ENCODE measurements at places on chromosomes 5 and 9.

GRCh38 chr5:50733741-50734140, 67.3 kb downstream of the PARP8 start:
- DNase-seq = no peak

- DNase-seq = no peak
These were observed 294.5 kb upstream of the TAS2R1 start for GRCh38 chr5:9924614-9925013.

DNA sequence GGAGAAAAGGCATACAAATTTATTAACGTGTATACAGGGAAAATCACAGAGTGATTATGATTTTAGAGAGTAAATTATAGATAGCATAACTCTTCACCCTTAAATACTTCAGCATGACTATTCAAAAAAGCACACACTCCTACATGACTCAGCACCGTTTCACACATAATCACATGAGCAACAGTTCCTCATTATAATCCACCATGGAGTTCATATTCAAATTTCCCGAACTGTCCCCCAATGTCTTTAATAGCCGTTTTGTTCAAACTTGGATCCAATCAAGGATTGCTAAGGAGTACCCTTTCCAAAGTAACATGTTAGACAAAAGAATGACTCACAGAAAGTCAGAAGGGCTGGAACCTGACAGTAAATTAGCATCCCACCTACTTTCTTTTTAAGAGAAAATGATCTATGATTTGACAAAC, 32.1 kb downstream of the RAPGEF1 start:
- no peak for DNase-seq

- DNase-seq = no peak
These were observed 202.5 kb downstream of the PAX5 start for GRCh38 chr9:36831381-36832161.

GRCh38 chr9:34927061-34927460, 31.0 kb upstream of the PHF24 start:
- no peak for DNase-seq

DNA sequence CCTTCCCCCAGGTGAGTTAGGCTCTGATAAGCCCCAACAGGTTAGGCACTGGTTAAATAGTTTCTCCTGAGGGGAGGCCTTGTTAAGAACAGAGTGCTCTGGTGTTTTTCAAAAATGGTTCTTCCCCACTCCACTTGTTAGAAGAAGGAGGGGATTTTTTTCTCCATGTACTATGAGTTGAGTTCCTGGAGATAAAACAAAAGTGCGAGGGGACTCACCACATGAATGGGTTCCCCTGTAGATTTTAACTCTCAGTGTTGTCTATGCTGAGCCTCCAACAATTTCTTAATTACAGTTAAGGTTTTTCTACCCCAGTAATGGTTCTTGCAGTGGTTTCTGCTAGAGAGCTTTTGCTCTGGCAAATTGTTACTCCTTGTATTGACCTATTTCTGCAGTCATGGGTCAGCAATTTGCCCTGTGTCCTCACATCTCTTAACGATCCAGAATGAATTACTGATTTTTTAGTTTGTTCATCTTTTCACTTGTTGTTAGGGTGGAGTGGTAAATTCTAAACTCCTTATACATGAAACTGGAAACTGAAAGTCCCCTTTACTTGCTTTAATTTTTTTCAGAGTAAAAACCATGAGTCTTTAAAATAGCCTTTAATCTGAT, 44.4 kb downstream of the SCAMP1 start:
- no peak for DNase-seq

DNA sequence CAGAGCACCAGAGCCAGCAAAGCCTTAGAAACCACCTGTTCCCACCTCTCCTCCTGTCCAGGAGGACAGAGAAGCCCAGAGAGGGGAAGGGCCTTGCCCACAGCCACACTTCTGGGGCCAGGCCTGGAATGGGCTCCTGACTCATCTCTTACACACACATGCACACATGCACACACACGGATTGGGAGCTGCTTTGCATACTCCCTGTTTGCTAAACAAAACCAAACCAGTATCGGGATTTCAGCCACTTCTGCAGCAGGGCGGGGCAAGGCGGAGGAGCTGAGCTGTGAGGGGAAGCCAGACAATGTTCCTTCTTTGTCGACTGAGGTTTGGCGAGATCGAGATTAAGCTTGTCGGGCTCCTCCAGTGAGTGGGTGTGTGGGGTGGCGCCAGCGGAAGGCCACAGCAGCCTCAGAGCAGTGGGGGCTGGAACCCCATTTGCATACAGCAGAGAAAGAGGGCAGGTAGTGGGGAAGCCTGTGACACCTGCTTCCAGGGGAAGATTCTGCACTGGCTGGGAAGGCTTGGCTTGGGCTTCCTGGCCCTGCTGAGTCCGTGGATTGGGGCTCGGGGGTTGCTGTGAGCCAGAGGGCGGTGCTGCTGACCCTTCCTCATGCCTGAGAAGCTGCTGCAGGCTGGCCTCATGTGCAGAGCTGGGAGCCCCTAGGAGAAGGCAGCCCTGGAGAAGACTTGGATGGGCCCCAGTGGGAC, 16.1 kb downstream of the GFI1B start:
- DNase-seq = no peak

GRCh38 chr5:127072861-127073846, at the start of gene C5orf63:
Gene C5orf63 (minus strand): TSS chr5:127073502. CDS start chr5:127058995, 14,507 bp downstream.
- DNase-seq = peak; percentile 13

DNA sequence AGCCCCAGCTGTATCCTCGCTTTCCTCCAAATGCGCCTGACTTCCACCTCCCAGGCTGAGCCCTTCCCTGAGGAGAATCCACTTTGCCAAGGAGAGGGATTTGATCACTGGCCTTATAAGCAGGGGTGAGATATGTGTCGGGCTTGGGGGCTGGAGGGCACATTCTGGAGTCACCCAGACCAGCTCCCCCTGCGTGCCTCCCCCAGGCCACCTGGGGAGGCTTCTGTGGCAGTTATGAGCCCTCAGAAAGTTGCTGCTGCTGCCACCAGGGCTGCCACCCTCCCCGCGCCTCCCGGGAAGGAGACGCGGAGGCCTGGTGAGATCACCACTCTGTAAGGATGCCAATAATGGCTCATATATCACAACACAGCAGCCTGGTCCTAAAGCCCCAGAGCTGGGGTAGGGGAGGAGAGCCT, 211.5 kb downstream of the PAPPA start:
- DNase-seq = no peak

DNA sequence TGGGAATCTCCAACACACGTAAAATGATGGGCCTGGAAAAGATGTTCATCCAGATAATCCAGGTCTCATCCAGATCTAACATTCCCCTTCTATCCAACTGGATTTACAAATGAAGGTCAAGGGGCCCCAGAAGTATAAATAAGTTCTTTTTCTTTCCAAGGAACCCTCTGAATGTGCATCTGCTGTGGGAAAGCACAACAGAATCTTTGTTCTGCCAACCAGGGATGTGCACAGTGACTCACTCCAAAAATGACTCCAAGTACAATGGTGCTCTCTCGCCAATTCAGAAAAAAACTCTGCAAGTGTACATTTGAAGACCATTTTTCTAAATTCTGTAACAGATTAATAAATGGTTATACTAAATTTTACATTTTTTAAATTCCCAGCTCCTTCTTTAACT, 12.4 kb downstream of the RAPGEF6 start:
- no peak for DNase-seq

DNA sequence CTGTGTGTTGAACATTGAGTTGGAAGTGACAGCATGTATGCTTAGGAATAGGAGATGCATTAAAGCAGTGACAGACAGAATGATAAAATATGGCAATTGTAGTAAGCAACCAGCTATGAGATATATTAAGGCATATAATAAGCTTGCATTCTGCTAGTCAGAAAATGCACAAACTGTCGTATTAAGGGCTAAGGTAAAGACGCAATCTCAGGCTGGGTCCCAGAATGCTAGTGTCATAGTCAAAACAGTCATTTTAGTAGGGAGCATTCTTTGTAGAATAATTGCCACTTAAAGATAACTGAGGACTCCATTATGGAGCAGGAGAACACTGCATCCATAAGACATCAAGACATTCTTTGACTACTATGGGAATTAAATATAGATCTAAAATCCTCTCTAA, 1369.7 kb upstream of the C9orf72 start:
- DNase-seq = no peak

- no peak for DNase-seq
These were observed 58.8 kb upstream of the GGTA1 start for GRCh38 chr9:121558473-121558872.

DNA sequence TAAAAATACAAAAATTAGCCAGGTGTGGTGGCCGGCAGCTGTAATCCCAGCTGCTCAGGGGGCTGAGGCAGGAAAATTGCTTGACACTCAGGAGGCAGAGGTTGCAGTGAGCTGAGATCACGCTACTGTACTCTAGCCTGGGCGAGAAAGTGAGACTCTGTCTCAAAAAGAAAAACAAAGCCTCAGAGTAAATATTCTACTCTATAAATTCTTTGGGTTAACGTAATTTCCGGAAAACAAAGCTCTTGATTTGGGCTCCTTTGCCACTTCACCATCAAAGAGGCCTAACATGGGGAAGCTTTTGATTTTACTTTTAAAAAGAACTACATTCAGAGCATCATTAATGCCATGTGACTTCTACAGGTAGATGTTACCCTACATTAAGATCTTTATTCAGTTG, 103.1 kb downstream of the SERINC5 start:
- DNase-seq = no peak

DNA sequence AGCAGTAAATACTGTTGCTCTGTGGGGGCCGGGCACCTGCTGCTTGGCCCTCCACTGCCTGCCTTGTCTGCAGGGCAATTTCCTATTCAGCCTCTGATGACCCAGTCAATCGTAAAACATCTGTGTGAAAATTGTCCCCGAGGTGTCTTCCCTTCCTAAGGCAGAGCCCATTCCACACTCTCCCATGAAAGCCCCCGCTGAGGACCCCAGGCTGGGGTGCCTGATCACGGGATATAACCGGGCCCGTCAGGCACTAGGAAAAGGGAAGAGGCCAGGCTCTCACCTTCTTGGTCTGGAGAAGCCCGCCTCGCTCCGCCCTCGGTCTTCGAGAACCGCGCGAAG, 27.2 kb upstream of the SCGB3A1 start:
- DNase-seq = no peak

DNA sequence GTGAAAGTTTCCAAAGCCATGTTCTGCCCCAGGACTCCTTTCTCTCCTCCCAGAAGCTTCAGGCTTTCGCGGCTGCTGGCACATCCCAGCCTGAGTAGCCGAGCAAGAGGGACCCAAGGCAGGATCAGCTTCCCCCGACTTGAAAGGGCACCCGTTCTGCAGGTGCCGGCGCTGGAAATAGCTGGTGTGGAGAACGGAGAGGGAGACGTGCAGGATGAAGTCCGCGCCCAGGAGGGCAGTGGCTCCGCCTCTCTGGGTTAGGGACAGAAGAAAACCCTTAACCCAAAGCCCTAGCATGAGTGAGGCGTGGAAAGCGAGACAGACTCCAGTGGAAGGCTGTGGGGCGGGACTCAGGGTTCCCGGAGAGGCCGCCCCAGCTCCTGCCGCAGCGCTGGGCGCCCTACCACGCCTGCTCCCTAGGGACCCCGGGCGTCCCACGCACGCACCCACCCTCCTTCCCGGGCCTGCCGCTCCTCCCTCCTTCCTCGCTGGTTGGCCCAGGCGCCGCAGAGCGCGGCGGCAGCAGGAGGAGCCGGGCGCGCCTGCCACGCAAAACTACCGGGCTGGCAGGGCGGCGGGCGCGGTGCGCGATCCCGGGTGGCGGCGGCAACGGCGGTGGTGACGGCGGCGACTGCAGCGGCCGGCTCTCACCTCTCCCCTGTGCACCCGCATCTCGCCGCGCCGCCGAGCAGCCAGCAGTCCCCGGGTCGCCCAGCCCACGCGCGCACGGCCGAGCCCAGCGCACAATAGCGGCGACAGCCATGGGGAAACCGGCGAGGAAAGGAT, at the start of gene SLC1A1:
Gene SLC1A1 (plus strand): TSS at position 550 of the 786 bp plus-strand sequence. CDS start 212 bp downstream, at position 762.
- no peak for DNase-seq

DNA sequence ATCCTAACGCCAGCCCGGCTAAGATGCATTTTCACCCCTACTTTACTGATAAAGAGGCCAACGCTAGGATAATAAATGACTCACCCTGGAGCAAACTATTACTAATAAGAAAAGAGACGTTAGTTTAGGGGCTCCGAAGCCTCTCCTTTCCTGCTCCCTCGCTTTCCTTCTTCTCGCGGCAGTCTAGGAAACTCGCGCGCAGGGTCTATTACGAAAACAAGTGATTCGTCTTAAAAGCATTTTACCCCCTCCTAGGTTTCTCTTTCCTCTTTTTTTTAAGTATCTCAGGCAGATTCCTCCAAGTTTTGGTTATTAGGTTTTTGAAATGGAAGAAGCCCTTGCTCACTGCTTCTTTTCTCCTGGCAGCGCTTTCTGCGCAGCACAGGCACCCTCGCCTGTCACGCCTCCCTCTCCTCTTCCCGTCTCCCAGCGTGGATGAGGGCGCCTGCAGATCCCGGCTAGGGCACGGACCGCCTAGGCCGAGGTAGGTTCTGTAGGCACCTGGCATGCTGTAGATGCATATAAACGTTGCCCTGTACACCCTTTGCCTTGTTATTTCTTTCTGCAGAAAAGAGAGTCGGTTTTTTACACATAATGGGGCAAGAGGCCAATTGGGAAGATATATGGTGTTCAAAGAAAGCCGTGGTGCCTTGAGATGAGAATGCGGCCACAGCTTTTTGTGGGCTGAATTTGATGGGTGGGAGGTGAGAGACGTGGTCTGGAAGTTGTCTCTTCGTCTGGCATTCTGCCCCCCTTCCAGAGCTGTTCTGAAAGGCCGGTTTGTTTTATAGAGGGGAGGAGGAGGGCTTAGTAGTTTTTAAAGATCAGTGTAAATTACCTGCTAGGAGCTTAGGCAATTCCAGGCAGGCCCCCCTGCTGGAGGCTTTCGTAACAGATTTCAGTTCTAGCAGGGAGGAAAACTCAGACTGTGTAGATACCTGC, 983 bp downstream of the GCNT1 start:
- DNase-seq = no peak

- no peak for DNase-seq
These were observed 65.8 kb downstream of the MCCC2 start for GRCh38 chr5:71652803-71653543.

DNA sequence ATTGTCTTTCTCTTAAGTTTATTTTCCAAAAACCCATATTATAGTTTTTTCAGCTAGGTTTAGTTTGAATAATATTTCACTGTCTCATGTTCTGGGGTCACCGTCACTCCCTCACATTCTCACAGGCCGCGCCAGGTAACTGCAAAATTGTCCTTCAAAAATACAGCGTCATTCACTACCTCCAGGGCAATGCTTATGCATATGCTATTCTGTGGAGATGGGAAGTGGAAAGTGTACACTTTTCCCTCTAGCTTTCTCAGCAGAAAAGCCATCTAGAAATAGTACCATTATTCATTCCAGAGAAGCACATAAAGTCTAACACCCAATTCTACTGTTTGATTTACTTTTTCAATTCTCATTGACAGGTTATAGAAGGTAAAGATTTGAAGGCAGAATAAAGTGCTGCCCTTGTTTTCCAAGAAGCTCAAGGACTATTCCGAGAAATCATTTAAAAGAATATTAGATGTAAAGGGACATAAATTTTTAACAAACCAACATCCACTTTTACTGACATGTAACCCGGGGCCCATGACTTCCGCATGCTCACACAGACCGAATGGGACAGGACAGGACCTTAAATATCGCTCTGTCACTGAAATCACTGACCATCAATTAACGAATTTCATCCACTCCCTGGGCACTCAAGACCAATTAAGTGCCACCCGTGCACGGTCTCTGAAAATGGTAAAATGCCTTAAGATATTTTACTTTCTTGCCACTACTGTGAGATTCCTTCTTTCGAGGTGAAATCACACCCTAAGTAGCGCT, 720 bp downstream of the NUDT12 start:
- no peak for DNase-seq

Measured in stimulated activated CD8-positive, alpha-beta memory T cell treated with anti-CD3 and anti-CD28 coated beads, Interleukin-4, amount 100 ng/mL, for 4 hours (primary cell).